AG04449 (cell line): ENCODE measurements at places on chromosomes 1 and 21.

DNA sequence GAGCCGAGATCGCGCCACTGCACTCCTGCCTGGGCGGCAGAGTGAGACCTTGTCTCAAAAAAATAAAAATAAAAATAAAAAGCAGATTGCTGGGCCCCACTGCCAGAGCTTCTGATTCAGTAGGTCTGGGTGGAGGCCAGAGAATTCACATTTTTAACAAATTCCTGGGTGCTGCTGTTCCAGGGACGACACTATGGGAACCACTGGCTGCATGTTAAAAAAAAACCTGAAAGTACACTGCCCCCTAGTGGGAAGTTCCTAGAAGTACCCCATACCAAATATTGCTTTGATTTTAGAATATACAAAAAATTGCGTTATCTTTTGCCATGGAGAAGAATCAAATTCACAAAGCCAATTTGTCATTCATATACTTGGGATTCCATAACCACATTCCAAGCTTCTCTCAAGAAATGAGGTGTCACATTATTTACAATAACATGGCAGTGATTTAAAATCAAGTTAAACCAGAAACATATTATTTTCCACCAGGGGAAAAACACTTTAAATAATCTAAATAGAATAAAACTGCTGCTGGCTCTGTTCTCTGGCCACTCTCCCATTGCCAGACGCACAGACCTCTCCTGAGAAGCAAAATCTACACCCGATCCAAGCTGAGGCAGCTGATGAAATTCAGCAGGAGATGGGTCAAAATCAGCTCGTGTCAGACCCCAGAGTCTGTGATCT, 27.4 kb downstream of the SYF2 start:
- DNase-seq = peak; percentile 59

DNA sequence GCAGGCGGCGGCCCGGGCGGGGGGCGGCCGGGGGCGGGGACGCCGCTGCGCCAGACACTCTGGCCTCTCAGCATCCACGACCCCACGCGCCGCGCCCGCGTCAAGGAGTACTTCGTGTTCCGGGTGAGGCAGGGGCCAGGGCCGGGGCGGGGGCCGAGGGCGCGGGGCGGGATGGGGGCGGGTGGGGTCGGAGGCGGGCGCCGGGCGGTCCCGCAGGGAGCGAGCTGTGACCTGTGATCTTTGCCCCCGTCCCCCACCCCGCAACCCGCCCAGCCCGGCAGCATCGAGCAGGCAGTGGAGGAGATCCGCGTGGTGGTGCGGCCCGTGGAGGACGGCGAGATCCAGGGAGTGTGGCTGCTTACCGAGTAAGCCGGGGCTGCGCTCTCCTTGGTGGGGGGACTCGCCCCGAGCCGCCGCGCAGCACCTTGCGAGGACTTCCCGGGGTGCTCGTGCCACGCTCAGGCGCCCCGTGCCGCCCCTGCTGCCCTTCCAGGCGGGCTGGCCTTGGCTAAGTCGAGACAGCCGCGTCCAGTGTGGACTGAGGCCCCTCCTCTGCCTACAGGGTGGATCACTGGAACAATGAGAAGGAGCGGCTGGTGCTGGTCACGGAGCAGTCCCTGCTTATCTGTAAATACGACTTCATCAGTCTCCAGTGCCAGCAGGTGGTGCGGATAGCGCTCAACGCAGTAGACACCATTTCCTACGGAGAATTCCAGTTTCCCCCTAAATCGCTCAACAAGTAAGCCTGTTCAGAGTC, 514 bp downstream of the TPRG1L start:
- no peak for DNase-seq

GRCh38 chr1:156639601-156640101, 2.3 kb upstream of the BCAN start:
- DNase-seq = no peak

GRCh38 chr1:88075813-88076212, 608.3 kb upstream of the PKN2 start:
- no peak for DNase-seq

DNA sequence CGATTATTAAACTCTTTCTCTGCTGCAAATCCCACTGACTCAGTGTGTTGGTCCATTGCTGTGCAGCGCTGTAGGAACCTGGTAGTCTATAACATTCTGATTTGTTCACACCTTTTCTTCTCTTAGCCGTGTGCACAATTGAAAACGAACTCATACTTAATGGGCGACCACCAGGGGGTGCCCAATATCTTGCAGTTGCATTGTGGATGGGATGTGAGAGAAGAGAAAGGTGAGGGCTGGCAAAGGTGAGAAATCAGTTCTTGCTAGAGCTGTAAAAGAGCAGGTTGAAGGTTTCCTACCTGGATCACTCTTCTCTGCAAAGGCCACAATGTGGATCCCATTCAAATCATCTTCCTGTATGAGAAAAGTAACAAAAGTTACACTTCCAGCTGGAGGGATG, 51.0 kb downstream of the CASQ2 start:
- no peak for DNase-seq

DNA sequence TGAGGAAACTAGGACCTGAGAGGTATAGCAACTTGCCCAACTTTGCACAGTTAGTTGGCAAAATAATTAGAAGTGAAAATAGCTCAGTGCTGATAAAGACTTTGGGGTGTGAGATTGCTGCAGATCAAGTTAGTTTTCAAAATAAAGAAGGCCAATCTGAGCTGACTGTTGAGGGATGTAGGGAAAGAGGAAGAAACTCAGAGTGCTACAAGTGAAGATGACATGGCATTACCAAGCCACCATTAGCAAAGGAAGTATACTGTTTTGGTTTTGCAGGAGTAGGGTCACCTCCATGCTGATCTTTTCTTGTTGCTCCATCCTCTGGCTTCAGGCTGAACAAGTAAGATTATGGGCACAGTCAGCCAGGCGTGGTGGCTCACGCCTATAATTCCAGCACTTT, 78.7 kb upstream of the ADAM30 start:
- DNase-seq = no peak

GRCh38 chr21:33657124-33657820, 15.0 kb downstream of the ITSN1 start:
- no peak for DNase-seq

- DNase-seq = no peak
Measured at GRCh38 chr1:114219172-114219868, 65.7 kb upstream of the SYT6 start.

DNA sequence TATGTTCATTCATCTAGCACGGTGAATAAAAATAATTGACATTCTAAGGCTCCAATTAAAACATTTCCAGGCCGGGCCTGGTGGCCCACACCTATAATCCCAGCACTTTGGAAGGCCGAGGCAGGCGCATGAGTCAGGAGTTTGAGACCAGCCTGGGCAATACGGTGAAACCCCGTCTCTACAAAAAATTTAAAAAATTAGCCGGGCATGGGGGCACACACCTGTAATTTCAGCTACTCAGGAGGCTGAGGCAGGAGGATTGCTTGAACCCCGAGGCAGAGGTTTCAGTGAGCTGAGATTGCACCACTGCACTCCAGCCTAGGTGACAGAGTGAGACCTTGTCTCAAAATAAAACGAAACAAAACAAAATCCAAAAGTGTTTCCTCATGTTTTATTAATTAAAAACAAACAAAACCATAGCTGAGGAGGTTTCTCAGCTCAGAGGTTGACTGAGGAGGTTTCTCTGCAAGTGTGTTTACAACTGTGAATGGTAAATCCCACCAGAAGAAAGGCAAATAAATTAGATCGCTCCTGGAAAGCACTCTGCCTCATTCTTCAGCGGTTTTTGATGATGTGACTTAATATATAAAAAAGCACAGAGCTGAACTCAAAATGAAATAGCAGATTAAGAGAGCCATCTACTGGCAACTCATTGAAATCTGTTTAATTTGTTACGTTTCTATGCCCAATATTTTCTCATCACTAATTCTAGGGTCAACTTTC, 37.7 kb upstream of the ATG4C start:
- no peak for DNase-seq

DNA sequence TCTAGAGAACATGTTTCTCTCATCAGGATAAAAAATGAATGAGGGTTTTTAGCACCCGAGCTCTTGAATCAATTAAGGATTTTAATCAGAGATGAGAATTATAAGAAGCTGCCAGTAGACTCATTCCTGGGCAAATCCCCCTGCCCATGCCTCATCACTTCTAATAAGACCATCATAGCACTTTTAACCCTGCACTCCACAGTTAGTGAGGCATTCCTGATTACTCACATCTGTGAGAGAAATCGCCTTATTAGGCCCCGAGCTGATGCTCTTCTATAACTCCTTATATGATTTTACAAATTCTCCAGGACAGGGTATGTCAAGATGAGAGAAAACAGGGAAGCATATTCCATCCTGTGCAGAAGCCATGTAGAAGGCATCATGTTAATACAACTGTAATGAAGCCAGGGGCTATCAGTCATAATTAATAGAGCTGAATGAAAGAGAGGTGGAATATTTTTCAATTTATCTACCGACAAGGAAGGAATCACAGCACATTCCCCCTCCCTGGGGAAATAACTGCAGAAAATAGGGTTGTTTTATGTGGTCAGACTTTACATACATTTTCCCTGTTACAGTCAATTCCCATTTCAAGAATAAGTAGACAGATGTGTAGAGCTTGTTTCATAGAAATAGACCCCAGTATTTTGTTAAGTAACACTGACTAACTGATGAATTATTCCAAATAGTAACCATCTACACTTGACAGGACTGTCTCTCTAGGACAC, 272.7 kb downstream of the HHIPL2 start:
- DNase-seq = no peak

DNA sequence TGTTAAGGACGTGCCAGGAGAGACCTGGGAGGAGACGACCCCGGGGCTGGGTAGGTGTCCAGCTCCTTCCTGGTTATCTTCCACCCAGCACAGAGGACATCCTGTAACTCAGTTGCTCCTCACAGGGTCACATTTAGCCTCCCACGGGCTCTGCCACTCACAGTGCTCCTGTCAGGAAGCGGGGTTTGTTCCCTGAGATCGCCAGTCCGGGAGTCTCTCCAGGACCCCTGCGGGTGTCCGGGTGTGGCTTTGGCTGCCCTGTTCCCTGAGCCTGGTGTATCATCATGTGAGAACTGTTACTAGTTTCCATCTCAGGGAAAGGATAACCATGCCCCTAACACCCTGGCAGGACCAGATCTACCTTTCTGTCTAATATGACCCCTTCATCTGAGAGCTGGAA, 158.2 kb upstream of the RUNX1 start:
- DNase-seq = no peak

- no peak for DNase-seq
Measured at GRCh38 chr1:13699510-13699909, 478 bp upstream of the PRDM2 start.

DNA sequence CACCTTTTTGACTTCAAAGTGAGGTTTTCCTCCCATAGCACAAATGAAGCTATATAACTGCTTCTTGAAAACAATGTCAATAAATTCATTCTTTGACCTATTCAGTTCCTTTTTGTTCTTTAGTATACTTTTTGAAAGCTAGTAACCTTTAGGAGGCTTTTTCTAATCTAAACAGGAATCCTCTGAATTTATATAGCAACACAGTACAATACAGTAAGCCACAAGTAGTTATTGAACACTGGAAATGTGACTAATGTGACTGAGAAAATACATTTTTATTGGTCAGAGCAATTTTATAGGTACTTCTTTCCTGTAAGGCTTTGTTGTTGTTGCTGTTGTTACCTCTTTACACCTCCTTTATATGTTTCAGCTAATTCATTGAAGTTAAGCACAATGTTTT, 49.8 kb downstream of the ADGRL2 start:
- DNase-seq = no peak

- no peak for DNase-seq
Measured at GRCh38 chr1:97186381-97186780, 464.8 kb downstream of the PTBP2 start.

DNA sequence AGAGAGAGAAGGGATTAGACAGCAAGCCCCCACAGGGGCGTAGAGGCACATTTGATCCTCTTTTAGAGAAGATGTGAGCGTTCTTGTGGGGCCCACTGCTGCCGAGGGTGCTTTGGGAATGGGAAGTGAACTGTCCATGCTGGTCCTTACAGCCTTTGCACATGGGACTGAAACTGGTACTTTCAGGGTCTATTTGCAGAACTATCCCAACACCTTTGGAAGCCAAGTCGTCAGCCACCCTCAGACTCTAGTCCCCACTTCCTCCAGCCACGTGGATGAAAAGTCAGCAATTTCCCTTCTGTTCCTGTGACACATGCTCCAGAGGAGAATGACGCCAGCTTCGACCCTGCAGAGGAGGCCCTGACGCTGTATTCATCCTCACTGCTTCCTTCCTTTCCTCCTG, 2.6 kb upstream of the RAB7B start:
- DNase-seq = no peak

GRCh38 chr1:246591504-246591903, 25.2 kb downstream of the CNST start:
- no peak for DNase-seq

DNA sequence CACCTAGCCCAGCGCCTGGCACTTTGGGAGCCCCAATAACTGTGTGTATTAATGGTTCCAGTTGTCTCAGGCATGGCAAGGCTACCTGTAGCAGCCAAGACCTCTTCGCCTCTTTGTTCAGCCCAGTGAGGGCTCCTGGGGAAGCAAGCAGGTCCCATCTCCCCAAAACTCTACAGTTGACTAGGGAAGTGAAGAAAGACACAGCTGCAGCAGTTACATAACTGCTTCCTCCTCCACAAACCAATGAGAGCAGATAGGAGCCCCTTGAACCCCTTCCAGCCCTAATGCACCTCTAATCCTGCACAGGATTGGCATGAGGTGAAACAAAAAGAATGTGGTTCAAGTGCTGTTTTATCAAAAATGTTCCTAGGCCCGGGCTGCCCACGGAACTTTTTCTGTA, 100.5 kb downstream of the SYF2 start:
- no peak for DNase-seq

DNA sequence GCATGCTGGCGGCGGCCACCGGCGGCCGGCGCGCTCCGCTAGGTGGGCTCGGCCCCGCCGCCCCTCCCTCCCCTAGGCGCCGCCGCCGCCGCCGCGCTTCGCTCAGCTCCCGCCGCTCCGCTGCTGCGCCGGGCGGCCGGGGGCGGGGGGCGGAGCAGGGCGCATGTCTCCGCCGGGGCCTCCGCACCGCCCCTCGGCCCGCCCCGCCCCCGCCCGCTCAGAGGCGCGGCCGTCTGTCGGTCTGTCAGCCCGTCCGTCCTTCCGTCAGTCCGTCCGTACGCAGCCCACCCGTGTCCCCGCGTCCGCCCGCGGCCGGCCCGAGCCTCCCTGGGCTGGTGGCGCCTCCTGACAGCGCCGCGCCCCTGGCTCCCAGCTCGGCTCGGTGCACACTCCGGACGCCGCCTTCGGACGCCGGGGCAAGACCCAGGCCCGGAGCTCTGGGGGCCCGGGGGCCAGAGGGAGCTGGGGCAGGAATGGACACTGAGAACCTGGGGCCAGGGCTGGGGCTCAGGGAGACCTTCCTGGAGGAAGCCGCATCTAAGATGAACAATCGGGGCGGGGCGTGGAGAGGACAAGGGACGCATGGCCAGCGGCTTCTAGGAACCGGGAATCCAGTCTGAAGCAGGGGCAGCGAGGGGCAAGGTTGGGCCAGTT, at the start of gene GPR153:
GPR153 (minus strand) TSS at position 138 of the 654 bp plus-strand sequence. CDS start 6,193 bp downstream, outside the sequence.
- DNase-seq = no peak

GRCh38 chr1:172394811-172395210, 25.7 kb upstream of the C1orf105 start:
- DNase-seq = no peak

- DNase-seq = no peak
Measured at GRCh38 chr21:34743831-34744230, 75.0 kb downstream of the CLIC6 start.

DNA sequence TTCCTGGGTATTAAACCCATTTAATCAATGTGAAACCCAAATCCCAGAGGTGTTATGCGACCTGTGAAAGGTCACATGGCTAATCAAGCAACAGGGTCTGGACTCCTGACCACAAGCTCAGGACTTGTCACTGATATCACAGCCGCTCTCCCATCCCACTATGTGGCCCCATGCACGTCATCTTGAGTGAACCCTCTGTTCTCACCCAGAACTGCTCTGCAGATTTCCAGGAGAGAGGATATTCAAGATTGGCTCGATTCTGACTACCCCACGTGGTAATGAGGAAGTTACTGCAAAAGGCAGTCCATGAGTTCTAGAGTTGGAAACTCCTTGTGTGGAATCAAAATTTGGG, 173.5 kb upstream of the ETV3 start:
- no peak for DNase-seq
